ENCODE measurements at places on chromosomes 1 and 21.

DNA sequence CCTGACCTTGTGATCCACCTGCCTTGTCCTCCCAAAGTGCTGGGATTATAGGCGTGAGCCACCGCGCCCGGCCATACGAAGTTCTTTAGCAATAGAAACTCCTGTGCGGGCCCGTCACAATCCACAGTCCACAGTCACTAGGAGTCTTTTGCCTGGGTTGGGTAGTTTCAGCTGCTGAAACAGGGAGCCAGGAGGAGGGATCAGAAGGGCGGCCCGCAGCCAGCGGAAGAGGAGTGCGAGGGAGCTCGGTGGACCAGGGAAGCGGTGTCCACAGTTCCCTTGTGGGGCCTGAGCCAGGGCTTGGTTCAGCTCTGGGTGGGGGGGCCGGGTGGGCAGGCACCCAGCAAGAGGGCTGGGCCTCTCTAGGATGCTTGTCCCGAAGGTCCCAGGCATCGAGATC, 17.9 kb upstream of the HSPG2 start:
- DNase-seq: no peak

- DNase-seq: no peak
Measured at GRCh38 chr1:38029685-38030511, 16.7 kb downstream of the POU3F1 start.

DNA sequence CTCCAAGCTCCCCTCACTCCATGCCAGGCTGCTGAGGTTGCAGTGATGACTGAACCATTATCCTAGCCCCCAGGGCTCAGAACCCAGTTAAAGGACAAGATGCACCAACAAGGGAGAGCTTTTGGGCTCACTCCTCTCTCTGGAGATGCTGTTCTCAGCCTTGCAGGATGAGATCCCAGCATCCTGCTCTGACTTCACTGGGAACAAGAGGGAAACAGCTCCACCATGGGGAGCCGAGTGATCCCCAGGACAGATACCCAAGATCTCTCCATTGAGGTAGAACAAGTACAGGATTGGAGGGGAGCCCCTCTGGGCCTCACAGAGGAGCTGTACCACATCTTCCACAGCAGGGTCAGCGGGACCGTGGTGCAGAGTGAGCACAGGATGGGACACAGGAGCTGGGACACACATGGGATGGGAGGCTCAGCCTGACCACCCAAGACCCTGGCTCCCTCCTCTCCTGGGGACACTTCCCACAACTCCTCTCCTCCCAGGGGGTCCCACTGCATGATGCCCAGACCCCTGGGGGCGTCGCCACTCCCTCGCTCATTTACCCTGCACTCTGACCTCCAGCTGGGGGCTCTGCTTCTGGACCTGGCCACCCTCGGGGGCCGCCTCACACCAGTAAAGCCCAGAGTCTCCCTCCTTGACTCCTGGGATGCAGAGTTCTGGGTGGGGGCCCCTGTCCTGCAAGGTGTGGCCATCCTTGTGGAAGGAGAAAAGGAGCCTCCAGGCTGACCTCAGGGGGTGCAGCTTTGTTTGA, 18.6 kb upstream of the SLAMF9 start:
- no peak for DNase-seq

- no peak for DNase-seq
Measured at GRCh38 chr1:162667381-162668080, 35.3 kb downstream of the DDR2 start.

DNA sequence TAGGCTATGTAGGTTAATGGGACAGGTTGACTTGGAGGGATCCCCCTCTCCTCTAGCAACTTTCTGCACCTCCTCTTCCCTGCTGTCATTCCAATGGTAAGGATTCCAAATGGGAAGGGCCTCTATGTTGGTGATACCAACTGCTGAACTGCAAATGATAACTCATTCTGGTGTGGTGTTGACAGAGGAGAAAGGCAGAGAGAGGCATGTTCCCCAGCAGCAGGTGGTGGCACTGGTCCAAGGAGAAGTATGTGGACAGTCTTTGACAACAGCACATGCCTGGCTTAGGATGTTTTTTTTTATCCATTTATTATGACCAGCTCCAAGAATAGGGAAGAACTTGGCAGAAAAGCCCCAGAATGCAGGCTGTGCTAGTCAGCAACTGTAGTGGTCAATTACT, 19.6 kb upstream of the SPAG17 start:
- DNase-seq: no peak
